PC-3 (cell line): ENCODE measurements at places on chromosomes 5 and 9. TPM values are rescaled to one million over a fixed set of nuclear protein-coding genes. Genes with fewer than 3 reads are reported as not detected.

- peaks cover 8% of the 10 kb centered on the region; the same call in 1 of the 2 replicates for H3K36me3 ChIP-seq
- no peak overlapping the region for H3K4me3 ChIP-seq
- H3K27me3 ChIP-seq = no peaks in the 10 kb centered on the region
- DNase-seq = no peak
Observed at GRCh38 chr9:121168052-121168451, 33.6 kb downstream of the RAB14 start.

GRCh38 chr5:1187234-1187949, 14.0 kb upstream of the SLC6A19 start:
- no peaks in the 10 kb centered on the region for H3K36me3 ChIP-seq
- H3K27ac ChIP-seq = no peak overlapping the region
- DNase-seq = no peak
- no peak overlapping the region for H3K4me3 ChIP-seq
- peaks cover 39% of the 10 kb centered on the region for H3K27me3 ChIP-seq

- no peaks in the 10 kb centered on the region for H3K36me3 ChIP-seq
- H3K27me3 ChIP-seq = peaks cover 31% of the 10 kb centered on the region
- DNase-seq = no peak
Observed at GRCh38 chr5:35415309-35415708, 185.0 kb upstream of the PRLR start.

GRCh38 chr9:127568971-127569885, 42.8 kb upstream of the STXBP1 start:
- H3K27ac ChIP-seq = peak overlapping the region; percentile 90
- H3K4me3 ChIP-seq = peak overlapping the region; percentile 78
- no peaks in the 10 kb centered on the region for H3K27me3 ChIP-seq

DNA sequence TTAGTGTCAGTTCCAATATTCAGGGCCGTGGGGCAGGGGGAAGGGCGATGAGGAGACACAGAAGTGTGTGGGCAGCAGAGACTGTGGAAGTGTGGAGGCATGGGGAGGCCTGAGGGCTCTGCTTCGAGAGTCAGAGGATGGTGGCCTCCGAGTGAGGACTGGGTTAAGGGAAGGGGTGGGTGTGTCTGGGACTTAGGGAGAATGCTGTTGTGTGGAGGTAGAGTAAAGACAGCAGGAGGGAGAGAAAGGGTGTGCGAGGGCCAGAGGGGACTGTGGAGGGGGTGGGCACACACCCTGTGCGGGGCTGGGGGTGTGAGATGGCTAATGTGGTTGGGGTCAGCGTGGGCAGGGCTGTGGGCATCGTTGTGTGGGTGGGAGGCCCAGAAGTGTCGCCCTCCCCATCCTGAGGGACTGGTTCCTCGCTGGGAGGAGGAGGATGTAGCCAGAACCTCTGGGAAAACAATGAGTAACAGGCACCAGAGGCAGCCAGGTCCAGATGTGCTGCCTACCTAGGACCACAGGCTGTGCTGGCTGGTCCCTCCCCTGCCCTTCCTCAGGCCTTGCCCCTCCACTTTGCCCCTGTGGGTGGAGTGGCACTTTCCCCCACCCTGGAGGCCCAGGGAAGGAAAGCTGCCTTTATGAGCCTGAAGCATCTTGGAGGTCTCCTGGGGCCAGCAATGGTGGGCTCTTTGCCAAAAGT, 4.2 kb downstream of the USP20 start:
- DNase-seq = no peak
- no peaks in the 10 kb centered on the region for H3K36me3 ChIP-seq
- no peaks in the 10 kb centered on the region for H3K27me3 ChIP-seq
- peaks cover 28% of the 10 kb centered on the region for H3K4me1 ChIP-seq
- peak overlapping the region; percentile 77 for H3K27ac ChIP-seq

The CDKN2B-AS1 gene
- 0.40 and 2.0 TPM in 2 replicates for total RNA-seq

DNA sequence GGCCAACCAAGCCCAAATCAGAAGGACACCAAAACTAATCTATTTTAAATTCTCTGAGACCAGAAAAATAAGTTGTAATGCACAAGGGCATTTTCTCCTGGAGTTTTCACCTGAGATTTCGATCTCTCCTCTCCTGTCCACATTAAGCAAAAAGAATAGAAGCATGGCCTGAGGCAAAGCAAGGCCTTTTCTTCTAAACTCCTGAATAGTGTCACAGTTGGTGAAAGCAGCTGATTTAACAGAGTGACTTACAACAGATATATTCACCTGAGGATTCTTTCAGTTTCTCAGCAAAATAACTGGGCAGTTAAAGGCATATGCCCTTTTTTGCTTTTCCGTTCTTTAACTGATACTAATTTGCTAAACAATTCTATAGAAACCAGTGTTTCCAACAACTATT, 547.7 kb downstream of the EFNA5 start:
- no peaks in the 10 kb centered on the region for H3K27me3 ChIP-seq
- no peaks in the 10 kb centered on the region for H3K36me3 ChIP-seq
- DNase-seq = no peak
- peaks cover 15% of the 10 kb centered on the region for H3K4me1 ChIP-seq

- H3K4me1 ChIP-seq = no peaks in the 10 kb centered on the region; the same call in 1 of the 2 replicates
- no peak overlapping the region for H3K27ac ChIP-seq
- H3K36me3 ChIP-seq = no peaks in the 10 kb centered on the region
- no peak overlapping the region for H3K4me3 ChIP-seq
- no peak for DNase-seq
Observed at GRCh38 chr5:145666591-145666990, 168.6 kb downstream of the PRELID2 start.

The MEIKIN gene
- total RNA-seq = not detected in 2 replicates

GRCh38 chr9:109937861-109938453, 158.0 kb downstream of the PALM2AKAP2 start:
- no peaks in the 10 kb centered on the region for H3K27me3 ChIP-seq
- no peak for DNase-seq
- no peaks in the 10 kb centered on the region for H3K4me1 ChIP-seq
- no peaks in the 10 kb centered on the region for H3K36me3 ChIP-seq
- H3K4me3 ChIP-seq = no peak overlapping the region

DNA sequence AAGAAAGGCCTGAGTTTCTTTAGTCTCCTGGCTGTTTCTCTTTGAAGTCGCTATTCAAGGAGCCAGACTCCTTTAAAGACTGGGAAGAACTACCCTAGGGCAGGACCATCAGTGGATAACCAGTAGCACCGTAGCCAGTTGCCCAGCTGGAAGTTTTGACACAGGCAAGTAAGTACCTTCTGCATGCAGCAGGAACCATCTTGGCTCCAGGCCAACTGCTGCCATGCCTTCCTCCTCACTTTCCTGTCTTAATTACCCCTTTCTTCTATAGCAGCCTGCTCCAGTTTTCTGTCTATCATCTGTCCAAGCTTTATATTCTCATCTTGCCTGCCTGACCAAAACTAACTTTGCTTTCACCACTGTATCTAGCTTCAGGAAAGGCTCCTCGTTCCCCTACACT, 149.7 kb upstream of the SV2C start:
- no peak overlapping the region for H3K4me3 ChIP-seq
- DNase-seq = no peak
- H3K27ac ChIP-seq = no peak overlapping the region
- H3K27me3 ChIP-seq = peaks cover 42% of the 10 kb centered on the region

DNA sequence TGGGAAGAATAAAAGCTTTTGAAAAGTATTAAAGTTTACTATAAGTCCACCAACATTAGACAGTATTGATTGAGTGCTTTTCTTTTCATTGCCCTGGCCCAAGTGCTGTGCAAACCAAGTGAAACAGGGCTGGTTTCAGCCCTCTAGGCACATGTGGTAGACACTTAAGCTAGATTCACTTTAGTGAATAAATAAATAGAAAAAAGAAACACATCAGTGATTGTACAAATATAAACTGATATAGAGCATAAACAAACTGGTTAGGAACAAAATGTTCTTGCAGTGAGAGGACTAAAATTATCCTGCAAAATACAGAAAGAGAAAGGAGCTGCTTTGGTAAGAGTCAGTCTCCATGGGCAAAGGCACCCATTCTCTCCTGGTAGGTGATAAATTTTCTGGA, 29.7 kb downstream of the ACTBL2 start:
- H3K4me3 ChIP-seq = no peak overlapping the region
- H3K36me3 ChIP-seq = no peaks in the 10 kb centered on the region
- no peak for DNase-seq
- H3K4me1 ChIP-seq = no peaks in the 10 kb centered on the region
- H3K27me3 ChIP-seq = no peaks in the 10 kb centered on the region

The GFI1B gene
- not detected in 2 replicates for total RNA-seq
